ENCODE measurements at places on chromosomes 5 and 9.

GRCh38 chr9:136117291-136117915, 1.3 kb downstream of the TMEM250 start:
- no peak for DNase-seq

DNA sequence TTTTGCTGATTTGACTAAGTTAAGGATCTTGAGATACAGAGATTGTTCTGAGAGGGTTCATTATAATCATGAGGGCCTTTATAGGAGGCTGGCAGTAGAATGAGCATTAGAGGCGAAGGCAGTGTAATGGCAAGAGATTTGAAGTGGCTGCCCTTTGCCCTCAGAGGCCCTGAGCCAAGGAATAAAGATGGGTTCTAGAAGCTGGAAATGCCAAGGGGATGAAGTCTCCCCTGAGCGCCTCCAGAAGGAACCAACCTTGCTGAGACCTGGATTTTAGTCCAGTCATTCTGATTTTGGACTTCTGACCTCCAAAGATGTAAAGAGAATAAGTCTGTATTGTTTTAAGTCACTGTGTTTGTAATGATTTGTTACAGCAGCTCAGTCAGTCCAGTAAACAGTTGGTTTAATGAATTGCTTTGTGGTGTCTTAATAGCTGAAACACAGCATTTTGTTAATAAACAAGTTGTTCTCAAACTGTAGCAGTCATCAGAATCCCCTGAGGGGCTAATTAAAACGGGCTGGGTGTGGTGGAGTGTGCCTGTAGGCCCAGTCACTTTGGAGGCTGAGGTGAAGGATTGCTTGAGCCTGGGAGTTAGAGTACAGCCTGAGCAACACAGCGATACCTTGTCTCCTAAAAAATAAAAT, 23.2 kb downstream of the GLRX start:
- DNase-seq, result no peak

GRCh38 chr5:141745390-141745789, 63.4 kb upstream of the ARAP3 start:
- DNase-seq, result no peak

- DNase-seq, result no peak
Observed at GRCh38 chr9:137160716-137161557, 8.9 kb downstream of the LRRC26 start.

- DNase-seq, result no peak
Observed at GRCh38 chr5:139215107-139215975, 17.2 kb upstream of the SIL1 start.

DNA sequence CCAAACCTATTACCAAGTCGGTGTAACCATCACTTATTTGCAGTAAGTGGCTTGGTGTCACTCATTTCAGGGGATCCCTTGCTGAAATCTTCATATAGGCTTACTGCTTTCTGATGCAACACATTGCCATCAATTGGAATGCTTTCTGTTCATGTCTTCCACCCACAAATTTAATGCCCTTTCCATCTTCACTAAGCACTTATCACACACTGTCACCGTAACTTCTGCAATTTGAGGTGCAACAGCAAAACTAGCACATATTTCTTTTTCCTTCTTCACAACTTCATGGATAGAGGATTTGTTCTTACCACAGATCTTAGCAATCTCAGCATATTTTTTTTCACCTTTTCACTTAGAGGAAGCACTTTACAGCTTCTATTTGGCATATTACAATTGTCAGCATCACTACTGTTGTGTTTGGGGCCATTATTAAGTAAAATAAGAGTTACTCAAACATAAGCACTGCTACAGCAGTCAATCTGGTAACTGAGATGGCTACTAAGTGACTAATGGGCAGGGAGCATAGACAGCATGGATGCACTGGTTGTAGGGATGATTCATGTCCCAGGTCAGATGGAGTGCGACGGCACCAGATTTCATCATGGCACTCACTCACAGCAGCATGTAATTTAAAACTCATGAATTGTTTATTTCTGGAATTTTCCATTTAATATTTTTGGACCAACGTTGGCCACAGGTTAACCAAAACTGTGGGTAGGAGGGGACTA, 70.1 kb downstream of the PIP5K1B start:
- DNase-seq, result no peak

DNA sequence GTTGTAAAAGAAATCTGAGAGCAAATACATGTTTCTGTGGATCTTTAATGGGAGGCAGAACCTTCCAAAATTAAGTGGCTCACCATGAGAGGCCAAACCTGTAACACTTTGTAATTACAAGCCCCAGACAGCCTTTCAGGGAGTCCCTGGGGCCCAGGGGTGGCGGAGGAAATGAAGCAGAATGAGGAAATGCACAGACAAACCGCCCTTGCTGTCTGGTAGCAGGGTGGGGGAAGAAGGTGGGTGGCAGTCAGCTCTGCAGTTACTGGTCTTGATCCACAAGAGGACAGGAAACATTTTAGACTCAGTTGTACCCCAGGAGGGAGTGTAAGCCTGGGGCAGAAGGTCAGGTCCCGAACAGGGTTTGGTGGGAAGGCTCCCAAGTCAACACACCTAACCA, 6.5 kb downstream of the ARL14EPL start:
- DNase-seq, result no peak

- DNase-seq, result no peak
Observed at GRCh38 chr5:136679233-136679632, 313.9 kb upstream of the TRPC7 start.

DNA sequence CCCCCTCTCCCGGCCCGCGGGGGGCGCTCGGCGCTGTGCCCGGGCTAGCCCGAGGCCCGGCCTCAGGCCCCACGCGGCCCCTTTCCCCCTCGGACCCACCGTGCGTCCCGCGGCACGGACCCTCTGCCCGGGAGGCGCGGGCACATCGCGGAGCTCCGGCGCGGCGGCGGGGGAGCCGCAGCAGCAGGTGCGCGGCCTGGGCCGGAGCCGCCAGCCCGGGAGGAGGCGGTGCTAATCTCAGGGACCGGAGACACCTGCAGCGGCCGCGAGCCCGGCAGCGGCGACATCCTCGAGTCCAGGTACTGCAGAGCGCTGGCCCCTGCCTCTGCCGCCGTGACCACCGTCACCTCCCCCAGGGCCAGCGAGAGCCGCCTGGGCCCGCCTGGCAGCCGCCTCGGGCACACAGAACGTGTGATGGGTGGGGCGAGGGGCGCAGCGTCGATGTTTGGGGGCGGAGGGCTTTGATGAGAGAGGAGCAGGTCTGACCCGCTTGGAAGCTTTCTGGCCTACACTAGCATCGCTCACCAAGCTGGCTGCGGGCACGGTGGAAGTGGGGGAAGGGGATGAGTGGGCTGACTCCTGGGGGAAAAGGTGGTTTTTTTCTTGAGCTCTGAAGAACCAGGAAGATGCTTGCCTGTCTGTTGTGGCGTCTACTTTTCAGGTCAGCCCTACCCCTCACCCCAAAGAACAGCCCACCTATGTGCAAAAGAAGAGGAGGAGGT, 524 bp downstream of the CYFIP2 start:
- no peak for DNase-seq

Data from GM04504 (cell line).